NT2/D1 (cell line): ENCODE measurements at places on chromosomes 1 and 21.
A peak's percentile ranks its signal among the peaks of the same experiment; 100 is the strongest.

- DNase-seq: no peak
Measured at GRCh38 chr1:40313958-40314720, 2.9 kb downstream of the COL9A2 start.

DNA sequence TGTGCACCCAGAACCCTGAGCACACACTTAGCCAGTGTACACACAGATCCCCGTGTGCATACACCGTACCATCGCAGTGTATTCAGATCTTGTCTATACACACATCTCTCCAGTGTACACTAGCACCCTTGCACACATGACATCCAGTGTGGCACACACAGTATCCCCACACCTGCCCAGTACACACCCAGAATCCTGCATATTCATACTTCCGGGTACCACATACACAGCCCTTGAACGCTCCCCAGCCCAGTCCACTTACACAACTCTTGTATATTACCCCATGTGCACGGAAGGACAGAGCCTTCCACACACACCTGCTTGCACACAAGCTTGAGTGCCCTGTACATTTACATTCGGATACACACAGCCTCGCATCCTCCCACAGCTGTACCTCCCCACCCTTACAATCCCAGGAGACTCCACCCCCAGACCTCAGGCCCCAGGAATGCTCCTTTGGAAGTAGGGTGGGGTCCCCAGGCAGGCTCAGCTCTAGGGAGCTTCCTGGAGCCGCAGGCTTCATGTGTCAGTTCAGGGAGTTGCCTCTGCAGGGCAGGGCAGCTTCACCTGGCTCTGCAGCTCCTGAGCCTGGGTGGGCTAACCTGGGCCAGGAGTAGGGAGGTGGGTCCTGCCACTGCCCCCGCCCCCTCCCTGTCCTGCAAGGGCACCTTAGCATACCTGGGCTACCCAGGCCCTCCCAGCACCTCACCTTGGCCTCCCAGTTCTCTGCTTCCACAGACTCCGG lies 46.2 kb downstream of the AHDC1 start:
- DNase-seq: no peak

DNA sequence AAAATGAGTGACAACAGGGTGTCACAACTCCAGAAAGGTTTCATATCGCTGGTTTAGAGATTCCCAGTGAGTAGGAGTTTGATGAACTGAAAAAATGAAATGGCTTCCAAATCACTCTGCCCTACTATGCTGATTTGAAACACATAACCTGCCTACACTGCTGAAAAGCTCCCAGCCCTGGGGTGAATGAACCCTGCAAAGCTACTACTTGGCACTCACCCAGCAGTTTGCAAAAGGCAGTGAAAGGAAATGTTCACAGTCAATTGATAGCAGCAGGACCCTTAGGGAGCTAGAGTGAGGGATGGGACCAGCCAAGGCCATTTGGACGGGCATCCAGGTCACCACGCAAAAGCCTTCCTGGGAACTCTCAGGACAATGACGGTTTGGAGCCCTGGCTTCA lies 44.4 kb upstream of the SRP9 start:
- DNase-seq: no peak

GRCh38 chr1:48049823-48050535 lies 52.8 kb upstream of the TRABD2B start:
- DNase-seq: no peak

DNA sequence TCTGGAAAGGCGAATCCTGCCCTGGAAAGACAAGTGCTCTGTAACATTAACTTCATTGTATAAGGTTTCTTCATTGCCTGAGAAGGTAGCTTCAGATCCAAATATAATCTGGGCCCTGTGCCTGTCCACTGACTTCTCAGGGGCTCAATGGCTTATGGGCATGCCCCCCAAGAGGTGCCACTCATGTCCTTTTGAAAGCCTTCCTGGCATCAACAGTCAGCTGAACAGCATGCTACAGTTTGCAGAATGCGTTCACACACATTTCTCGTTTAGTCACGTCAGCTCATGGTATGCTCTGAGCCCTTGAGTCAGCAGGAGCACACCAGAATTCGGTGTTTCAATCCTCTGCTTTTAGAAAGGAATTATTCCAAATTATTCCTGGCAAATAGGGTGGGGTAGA lies 23.8 kb downstream of the TMCC2 start:
- DNase-seq: no peak

- DNase-seq: peak; percentile 72
Measured at GRCh38 chr1:201254625-201255478, 28.5 kb upstream of the PKP1 start.

- DNase-seq: no peak
Measured at GRCh38 chr1:211742889-211743529, 67.6 kb upstream of the NEK2 start.

- no peak for DNase-seq
Measured at GRCh38 chr1:174968750-174969244, 30.9 kb upstream of the CACYBP start.

DNA sequence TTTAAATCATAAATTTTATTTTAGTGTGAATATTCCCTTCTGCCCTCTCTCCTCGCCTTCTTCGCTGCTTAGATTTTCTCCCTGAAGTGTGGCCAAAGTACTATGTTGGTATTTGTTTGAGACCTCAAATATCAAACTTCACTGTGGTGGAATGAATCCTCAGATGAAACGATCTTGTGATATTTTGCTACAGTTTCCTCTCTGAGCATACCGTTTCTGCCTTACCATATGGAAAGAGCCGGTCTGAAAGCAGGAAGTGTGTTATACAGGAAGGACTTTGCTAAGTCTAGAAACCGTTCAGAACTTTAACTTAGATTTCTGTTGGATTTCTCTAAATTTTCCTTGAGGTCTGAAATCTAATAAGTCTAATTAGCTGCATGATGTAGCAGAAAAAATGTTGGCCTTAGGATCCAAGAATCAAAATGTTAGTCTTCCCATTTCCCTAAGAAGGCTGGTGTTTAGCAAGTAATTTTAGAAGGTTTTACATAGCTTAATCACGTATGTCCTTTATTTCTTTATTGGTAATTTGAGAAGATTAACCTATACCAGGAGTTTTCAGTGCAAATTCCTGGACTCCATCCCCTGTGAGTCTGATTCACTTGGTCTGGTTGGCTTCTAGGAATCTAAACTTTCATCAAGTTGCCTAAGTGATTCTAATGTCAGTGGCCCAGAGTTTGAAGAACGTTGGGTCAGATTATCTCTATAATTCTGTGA lies 30.7 kb downstream of the SDCCAG8 start:
- no peak for DNase-seq

- no peak for DNase-seq
Measured at GRCh38 chr1:86068841-86069756, 87.5 kb downstream of the COL24A1 start.

GRCh38 chr1:119687434-119688079 lies 24.2 kb upstream of the PHGDH start:
- peak; percentile 67 for DNase-seq

- DNase-seq: peak; percentile 27
Measured at GRCh38 chr1:3695326-3696217, 43.3 kb downstream of the TP73 start.

DNA sequence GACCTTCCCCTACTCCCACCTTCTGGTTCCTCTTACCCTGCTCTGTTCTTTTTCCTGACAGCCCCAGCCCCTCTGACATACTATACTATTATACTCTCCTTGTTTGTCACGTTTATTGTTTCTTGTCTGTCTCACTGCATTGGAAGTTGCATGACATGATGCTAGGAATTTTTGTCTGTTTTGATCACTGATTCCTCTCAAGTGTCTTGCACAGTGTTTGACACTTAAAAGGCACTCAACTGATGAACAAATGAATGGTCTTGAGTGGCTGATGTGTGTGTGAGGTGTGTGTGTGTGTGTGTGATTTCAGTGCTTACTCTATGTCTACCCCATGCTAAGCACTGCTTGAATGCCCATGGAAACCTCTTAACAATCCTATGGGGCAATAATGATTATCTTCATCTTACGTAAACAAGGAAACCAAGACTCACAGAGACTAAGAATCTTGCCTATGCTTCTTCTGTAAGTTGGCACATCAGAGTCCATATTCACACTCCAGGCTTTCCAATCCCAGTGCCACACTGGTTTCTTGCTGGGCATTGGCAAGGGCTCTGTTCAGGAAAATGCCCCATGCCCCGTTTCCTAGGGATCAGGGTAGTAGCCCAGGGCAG lies 59.7 kb downstream of the ATP1A1 start:
- no peak for DNase-seq

DNA sequence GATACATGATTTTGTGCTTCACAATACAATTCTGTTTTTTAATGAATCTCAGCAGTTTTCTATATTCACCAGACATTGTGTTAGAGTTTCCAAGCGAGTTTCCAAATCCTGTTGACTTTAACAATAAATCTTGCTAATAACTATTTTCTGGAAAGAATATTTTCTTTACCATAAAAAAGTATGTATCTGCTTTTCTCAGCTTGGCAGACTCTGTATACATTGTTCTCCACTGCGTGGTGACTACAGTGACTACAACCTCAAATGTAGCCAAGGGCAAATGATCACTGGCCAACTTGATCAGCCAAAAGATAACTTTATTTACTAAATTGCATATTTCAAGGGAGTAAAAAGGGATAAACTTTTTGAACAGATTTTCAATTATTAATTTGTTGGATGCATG lies 325.9 kb upstream of the ADAMTS5 start:
- DNase-seq: no peak
